ENCODE measurements at places on chromosomes 16 and 17.

DNA sequence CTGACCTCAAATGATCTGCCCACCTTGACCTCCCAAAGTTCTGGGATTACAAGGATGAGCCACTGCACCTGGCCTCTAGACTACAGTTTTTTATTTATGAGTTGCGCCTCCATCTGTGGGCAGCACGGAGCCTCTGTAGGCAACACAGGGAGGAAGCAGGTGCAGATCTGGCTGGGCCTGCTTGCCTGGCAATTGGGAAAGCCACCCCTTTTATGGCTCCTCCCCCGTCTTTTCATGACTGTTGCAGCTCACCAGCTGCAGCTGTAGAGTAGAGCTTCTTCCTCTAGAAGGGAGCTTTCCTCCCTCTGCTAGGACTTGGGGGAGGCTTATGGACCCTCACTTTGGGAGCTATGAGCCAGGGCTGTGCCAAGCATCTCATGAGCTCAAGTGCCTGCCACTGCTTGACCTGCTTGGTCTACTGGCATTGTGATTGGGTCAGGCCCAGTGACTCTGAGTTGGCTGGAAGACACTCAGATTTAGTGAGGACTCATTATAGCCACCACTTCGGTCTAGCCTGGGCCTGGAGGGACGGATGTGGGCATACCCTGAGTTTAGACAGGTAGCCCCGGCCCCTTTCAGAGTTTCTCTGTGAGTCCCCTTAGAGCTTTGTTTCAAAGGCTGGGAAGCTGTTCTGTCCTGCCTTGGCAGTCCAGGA lies 6.9 kb upstream of the SLC7A6 start:
- peak; percentile 52 for DNase-seq

DNA sequence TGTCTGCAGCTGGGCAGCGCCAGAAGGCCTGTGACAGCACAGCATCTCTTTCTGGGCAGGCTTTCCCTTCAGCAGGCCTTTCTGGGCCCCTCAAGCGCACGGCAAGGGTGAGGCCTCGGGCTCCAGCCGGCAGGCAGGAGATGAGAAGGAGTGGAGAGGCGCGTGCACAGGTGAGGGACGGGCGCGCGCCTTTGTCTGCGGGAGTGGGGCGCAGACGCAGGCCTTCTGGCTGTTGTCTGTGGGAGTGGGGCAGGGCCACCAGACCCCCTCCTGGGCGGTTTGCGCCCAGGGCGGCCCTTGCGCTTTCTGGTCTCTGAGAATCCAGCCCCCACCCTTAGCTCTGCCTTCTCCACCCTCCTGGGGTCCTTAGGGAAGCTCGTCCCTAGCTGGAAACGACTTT lies 6.5 kb downstream of the ZNF205 start:
- no peak for DNase-seq

DNA sequence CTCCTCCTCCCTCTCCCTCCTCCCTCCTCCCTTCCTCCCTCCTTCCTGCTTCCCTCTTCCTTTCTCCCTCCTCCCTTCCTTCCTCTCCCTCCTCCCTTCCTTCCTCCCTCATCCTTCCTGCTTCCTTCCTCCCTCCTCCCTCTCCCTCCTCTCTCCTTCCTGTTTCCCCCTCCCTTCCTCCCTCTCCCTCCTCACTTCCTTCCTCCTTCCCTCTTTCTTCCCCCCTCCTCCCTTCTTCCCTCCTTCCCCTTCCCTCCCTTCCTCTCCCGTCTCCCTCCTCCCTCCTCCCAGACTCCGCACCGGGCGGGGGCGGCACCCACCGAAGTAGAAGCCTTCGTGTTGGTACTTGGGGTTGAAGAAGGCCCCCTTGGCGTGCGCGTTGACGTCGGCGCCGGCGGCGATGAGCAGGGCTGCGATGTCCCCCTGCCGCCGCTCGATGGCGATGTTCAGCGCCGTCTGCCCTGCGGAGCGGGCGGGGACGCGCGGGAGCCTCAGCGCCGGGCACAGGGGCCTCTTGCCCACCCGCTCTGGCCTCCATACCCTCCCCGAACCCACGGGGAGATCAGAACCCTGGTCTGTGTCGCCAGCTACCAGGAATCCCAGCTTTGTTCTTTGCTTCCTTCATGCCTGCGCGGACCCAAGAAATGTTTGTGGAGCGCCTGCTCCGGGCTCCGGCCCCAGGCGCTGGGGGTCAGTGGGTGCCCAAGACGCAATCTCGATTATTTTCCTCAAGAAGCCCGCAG lies 22.2 kb downstream of the TRPV3 start:
- DNase-seq: no peak

GRCh38 chr16:56336071-56336688 lies 89.2 kb downstream of the AMFR start:
- DNase-seq: no peak

DNA sequence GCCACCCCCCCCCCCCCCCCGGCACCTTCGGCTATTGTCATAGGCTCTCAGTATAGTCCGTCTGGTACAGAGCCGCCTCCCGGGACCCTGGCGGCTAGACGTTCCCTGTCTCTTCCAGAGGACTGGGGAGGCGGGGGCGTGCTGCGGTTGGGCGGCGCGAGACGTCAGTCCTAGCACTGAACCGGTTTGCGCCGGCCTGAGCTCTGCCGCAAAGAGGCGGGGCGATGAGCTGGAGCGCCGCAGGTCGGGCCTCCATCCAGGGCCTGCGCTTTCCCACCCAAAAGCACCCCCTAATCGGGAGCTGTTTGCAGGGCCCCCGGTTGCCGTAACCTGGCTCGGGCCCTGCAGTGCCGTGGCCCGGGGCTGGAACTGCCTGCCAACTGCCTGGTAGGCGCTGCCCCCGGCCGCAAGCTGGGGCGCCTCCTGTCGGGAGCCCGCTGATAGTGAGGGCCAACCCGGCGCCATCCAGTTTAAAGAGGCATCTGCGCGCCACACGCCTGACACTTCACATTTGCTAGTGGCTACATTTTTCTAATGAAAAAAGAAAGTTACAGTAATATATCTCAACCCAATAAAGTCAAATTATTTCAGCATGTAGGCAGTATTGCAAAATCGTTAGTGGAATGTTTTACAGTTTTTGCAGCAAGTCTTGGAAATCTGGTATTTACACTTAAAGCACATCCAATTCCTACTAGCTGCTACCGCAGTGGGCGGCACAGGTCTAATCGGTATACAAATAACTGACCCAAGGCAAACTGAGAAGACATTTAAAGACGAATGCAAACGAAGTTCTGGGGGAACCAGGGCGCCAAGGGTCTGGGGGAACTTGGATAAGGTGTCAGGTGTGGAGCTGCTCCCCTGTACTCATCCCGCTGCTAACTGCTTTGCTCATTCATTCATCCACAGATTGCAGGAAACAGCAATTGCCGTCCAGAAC lies 753 bp upstream of the USP22 start:
- DNase-seq: peak; percentile 93

- no peak for DNase-seq
These were observed 1.0 kb upstream of the KCNJ2 start for GRCh38 chr17:70168044-70168976.

GRCh38 chr17:7260151-7260550 lies 2.1 kb downstream of the CLDN7 start:
- DNase-seq: no peak

- peak; percentile 75 for DNase-seq
These were observed 34.4 kb downstream of the CMIP start for GRCh38 chr16:81478876-81479511.

GRCh38 chr17:46171939-46172338 lies 21.3 kb downstream of the KANSL1 start:
- DNase-seq: no peak

GRCh38 chr16:11535494-11535893 lies 51.2 kb downstream of the LITAF start:
- no peak for DNase-seq

- DNase-seq: no peak
These were observed 17.2 kb downstream of the TMEM114 start for GRCh38 chr16:8572919-8573724.

- DNase-seq: no peak
These were observed 83.7 kb upstream of the CRHR1 start for GRCh38 chr17:45700171-45701090.

- DNase-seq: no peak
These were observed 189.0 kb downstream of the ZFHX3 start for GRCh38 chr16:72858665-72859493.

DNA sequence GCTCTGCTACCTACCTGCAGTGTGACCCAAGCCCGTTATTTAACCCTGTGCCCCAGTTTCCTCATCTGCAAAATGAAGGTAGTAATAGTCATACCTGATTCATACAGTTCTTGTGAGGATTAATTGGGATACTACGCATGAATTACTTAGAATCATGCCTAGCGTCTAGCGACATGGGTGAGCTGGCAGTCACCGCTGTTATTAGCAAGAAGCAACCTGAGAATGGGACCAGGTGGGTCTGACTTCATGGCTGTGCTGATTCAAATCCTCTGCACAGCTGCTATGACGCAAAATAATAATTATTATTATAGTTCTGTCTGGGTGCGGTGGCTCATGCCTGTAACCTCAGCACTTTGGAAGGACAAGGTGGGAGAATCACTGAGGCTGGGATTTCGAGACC lies 7.9 kb downstream of the SOCS1 start:
- no peak for DNase-seq

DNA sequence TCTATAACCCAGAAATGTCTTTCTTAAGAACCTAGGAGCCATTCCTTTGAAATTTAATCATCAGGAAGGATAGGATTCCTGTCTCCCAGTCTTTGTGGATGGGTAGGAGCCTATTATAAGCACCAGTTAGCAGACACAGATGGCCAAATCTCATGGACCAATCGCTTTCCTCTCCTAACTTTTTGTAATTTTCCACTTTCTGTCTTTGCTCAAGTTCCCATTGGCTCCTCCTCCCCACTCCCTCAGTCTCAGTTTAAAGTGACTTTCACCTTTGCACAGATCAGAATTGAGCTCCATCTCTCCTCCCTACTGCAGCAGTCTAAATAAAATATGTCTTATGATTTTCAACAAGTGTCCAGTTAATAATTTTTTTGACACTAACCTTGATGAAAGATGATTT lies 192.3 kb downstream of the HS3ST3A1 start:
- no peak for DNase-seq

DNA sequence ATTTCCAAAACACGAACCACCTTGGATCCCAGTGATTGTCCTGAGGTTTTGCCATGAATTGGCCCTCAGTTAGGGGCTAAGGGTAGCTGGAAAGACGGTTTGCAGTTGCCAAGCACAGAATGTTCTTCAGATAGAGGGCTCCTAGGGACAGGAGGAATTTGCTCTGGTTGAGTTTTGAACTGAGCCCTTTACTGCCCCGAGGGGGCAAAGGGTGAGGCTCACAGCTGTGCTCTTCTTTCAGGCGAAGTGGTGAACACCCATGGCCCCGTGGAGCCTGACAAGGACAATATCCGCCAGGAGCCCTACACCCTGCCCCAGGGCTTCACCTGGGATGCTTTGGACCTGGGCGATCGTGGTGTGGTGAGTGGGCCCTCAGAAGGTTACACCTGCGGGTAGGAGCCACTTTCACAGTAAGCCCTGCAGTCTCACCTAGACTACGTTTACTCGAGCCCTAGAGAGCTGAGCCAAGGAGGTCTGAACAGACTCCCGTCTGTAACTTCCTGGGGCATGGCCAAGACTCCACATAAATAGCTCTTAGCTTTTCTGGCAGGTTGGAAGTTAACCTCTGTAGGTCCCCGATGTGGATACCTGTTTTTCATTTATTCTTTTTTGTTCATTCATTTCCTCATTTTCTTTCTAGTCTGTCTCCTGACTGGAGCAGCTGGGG lies 32.5 kb downstream of the NMT1 start:
- no peak for DNase-seq

DNA sequence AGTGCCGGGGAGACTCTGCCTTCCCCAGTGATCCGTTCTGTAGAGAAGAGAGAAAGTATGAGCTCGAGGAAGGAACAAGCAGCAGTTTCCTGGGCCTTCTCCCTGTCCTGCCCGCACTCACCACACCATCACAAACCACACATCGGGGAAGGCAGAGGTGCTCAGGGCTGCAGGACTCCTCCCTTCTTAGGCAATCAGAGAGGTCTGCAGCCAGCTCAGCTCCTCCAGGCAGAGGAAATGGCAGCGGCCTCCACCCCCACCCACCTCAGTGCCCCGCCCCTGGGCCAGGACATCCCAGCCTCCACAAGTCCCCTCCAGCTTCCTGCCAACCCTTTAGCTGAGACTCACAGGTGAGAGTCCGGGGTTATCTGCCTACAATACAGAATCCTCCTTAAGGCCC lies 2.0 kb downstream of the ZNF319 start:
- DNase-seq: no peak

DNA sequence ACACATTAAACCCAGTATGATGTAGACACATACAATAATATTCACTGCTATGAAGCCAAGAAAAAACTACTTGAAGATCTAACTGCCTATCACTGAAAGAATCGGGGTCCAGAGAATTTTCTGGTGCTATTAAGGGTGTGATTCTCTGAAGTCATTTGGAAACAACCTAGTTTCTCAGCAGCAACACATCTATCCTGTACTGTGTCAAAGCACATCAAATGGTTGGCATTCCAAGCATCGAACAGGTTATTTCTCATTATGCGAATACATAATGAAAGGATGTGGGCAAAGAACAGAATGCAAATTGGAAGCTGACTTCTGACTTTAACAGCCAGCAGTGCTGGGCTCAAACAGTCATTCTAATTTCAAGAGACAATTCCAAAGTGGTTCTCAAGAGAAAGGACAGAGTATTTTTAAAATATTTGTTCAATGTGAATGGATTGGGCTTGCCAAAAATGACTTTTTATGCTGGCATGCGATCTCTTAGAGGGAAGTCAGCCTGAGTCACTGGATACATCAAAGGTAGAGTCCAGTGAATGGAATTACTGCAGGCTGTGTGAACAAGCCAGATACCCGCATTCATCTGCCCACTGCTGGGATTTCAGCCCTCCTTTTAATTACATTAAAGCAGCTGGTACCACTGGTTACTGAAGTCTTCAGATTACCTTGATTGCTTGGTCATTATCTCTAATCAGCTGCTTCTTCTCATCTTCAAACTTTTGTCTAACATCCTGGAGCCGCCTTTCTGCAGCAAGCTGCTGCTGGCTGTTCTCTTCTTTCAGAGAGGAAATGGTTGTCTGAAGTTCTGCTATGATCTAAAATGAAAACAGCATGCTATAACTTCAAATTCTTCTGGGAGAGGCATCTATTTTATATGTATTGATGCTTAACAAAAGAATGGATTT lies 181.2 kb upstream of the AXIN2 start:
- no peak for DNase-seq

DNA sequence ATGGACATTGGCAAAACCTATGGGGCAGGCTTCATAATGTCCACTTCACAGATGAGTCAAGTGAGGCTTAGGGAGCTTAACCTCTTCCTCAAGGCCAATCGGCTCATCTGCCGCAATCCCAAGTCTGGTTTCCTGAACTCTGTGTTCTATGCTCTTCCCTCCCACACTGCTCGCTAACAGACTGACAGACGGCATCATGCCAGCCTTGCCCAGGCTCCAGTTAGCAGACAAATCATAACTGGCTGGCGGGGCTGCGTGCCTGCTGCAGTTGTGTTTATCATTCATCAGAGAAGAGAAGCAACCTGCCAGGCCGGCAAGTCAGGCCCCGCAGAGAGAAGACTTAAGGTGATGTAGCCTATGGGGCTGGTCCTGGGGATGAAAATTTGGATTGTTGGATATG lies 216.2 kb upstream of the ASIC2 start:
- DNase-seq: no peak

GRCh38 chr17:78774956-78775571 lies 7.0 kb downstream of the CYTH1 start:
- DNase-seq: no peak

- DNase-seq: no peak
These were observed 802 bp downstream of the SETD6 start for GRCh38 chr16:58515871-58516767.

- DNase-seq: no peak
These were observed 49.6 kb upstream of the SIAH1 start for GRCh38 chr16:48434653-48435317.

GRCh38 chr16:28549301-28549899 lies 4.3 kb upstream of the SGF29 start:
- DNase-seq: no peak

Data from GM12864 (cell line).